Activated CD4-positive, alpha-beta memory T cell treated with anti-CD3 and anti-CD28 coated beads for 36 hours (primary cell): ENCODE measurements at places on chromosomes 16 and 17. TPM values are rescaled to one million over a fixed set of nuclear protein-coding genes. Genes with fewer than 3 reads are reported as not detected.

DNA sequence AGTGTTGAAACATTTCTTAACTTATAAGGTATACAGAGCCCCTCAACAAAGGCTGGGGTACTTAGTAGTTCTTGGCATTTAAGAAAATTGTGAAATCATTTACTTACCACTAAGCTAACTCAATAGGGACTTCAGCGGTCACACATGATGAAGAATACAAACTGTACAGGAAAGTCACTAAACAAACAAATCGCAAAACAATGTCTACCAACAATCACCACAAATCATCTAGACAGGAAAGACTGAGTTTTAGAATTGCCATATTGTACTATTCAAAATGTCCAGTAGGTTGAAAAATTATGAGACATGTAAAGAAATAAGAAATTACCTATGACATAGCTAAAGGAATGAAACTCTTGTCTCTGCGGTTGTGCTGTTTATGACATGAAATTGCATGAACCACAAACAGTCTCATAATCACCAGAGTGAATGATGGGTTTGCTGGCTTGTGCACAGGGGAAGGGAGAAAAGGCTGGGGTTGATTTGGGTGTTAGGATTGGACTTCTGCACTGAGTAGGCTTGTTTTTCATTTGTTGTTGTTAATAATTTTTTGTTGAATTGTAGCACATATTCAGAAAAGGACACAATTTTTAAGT, 441.1 kb upstream of the MON1B start:
- H3K27me3 ChIP-seq: no peaks in the 10 kb centered on the region
- no peak overlapping the region for H3K4me3 ChIP-seq
- no peaks in the 10 kb centered on the region for H3K36me3 ChIP-seq

DNA sequence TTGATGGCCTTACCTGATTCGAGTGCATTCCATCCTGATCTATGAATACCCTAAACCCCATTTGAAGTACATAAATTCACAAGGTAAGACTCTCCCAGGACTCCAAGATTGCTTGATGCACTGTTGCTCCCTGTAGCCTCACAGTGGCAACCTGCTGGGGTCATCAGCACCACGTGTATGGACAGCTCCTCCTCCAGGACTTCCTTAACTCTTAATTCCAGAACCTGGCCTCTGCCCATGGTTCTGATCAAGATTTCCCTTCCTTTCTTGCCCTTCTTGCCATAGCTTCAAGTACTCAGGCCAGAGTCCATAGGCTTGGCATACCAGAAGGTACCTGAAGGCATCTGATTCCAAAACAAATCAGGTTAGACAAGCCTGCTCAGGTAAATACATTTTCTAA, 34.0 kb upstream of the NLK start:
- DNase-seq: peak; percentile 13
- H3K4me1 ChIP-seq: no peaks in the 10 kb centered on the region
- H3K27ac ChIP-seq: no peak overlapping the region
- peaks cover 4% of the 10 kb centered on the region for H3K27me3 ChIP-seq
- no peaks in the 10 kb centered on the region for H3K36me3 ChIP-seq
- no peak overlapping the region for H3K4me3 ChIP-seq

DNA sequence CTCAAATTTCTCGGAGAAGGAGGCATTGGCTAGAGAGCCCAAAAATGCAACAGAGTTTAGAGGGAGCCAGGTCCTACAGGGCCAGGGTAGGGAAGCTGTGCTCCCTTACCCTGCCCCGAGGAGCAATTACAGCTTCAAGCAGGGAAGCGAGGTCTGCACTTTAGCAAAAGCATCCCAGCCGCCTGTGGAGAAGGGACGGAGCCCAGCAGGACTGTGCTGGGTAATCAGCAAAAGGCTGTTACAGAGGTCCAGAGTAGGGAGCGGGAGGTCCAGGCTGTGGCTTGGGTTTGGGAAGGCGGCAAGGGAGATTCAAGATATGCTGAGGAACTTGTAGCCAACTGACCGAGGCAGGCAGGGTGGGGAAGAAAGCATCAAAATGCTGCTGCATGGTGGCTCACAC, 162.6 kb downstream of the TMEM132E start:
- peaks cover 14% of the 10 kb centered on the region for H3K27me3 ChIP-seq
- no peak for DNase-seq
- H3K4me3 ChIP-seq: no peak overlapping the region
- no peaks in the 10 kb centered on the region for H3K4me1 ChIP-seq

GRCh38 chr17:59278406-59278805, 53.0 kb upstream of the YPEL2 start:
- H3K4me1 ChIP-seq: peaks cover 3% of the 10 kb centered on the region
- H3K4me3 ChIP-seq: no peak overlapping the region
- no peak for DNase-seq
- H3K27ac ChIP-seq: no peak overlapping the region
- H3K36me3 ChIP-seq: no peaks in the 10 kb centered on the region

DNA sequence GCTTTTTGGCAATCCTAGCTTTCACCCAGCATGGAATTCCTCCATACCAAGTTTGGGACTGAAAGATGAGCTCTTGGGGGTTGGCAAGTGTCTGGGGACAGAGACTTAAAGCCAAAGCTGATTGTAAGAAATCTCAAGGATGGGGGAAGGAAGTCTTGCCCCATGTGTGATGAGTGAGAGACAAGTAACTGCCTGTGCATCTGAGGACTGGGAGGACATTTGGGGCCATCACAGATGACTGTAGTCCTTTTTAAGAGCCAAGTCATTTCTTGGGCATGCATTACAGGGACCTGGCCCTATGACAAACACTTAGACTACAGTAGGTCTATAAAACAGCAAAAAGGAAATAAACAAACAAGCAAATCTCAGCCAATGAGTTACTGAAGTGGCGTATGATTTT, 36.3 kb upstream of the CCL2 start:
- H3K4me1 ChIP-seq: no peaks in the 10 kb centered on the region
- H3K27me3 ChIP-seq: peaks cover 59% of the 10 kb centered on the region
- no peak overlapping the region for H3K4me3 ChIP-seq
- H3K27ac ChIP-seq: no peak overlapping the region
- no peak for DNase-seq

GRCh38 chr16:23318639-23319038, 16.5 kb downstream of the SCNN1B start:
- H3K36me3 ChIP-seq: no peaks in the 10 kb centered on the region
- no peak overlapping the region for H3K4me3 ChIP-seq
- no peaks in the 10 kb centered on the region for H3K4me1 ChIP-seq
- no peak for DNase-seq
- H3K27me3 ChIP-seq: peaks cover 2% of the 10 kb centered on the region

DNA sequence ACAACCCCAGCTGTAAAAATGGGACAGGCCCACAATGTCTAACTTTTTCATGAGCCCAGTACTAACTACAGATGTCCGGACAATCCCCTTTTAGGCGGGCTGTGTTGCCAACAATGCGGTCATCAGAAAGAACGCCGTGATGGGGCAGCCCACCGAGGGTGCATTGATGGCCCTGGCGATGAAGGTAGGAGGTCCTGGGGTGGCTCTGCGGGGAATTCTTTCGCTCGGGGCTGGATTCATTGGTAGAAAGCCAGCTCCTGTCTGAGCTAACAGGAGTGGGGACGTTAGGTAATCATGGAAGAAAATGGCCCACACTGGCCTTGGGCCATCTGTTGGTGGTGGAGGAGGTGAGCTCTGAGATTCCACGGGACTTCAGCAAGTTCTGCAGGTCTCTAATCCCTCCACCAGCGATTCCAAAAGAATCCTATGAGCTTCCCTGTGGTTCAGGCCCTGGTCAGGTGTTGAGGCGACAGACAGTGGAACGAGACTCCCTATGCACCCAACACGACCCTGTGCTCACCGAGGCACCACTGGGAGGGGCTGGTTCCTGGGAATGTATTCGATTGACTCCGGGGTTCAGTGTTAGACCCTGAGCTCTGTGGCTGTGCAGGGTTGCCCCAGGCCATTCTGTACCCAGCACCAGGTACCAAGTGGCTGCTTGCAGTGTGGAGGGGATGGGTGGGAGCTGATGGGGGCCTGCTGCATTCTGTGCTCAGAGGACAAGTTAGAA, 61.9 kb downstream of the MEAK7 start:
- H3K4me3 ChIP-seq: no peak overlapping the region
- no peak overlapping the region for H3K27ac ChIP-seq
- no peaks in the 10 kb centered on the region for H3K4me1 ChIP-seq
- H3K27me3 ChIP-seq: peaks cover 15% of the 10 kb centered on the region
- DNase-seq: no peak
- H3K36me3 ChIP-seq: no peaks in the 10 kb centered on the region

- peaks cover 28% of the 10 kb centered on the region for H3K4me1 ChIP-seq
- no peak overlapping the region for H3K4me3 ChIP-seq
- H3K27ac ChIP-seq: no peak overlapping the region
- H3K36me3 ChIP-seq: no peaks in the 10 kb centered on the region
- H3K27me3 ChIP-seq: peaks cover 20% of the 10 kb centered on the region
Observed at GRCh38 chr17:37769050-37769449, 24.2 kb upstream of the HNF1B start.

GRCh38 chr17:76700270-76700616, 10.5 kb downstream of the MXRA7 start:
- H3K27me3 ChIP-seq: no peaks in the 10 kb centered on the region
- no peak for DNase-seq
- H3K4me1 ChIP-seq: peaks cover 7% of the 10 kb centered on the region

DNA sequence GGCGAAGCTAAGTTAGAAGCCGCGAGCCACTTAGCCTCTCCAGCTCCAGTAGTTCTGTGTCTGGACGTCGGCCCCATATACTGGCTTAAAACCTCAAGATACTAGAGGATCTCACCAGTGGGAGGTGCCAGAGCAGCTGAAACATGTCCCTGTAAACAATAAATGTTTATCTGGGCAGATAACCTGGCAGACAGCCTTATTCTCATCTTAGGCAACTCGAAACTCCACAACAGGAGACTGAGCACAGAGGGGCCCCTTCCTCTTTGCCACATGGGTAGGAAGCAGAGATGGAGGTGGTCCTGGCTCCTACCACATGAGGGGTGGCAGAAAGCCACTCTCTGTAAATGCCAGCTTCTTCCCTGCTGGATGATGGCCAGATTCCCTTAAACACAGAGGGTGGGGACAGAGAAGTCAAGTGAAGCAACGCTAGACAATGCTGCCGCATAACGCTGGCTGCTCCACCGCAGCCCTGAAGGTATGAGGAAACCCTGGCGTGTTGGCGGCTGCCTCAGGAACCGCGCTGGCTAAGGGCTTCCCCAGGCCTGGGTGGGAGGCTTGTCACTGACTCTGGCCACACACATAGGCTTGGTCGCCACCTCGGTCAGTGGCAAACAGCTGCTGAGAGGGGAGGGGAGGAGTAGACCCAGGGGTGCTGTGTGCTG, 67.9 kb downstream of the HIC1 start:
- H3K36me3 ChIP-seq: peaks cover 3% of the 10 kb centered on the region
- H3K4me1 ChIP-seq: peaks cover 15% of the 10 kb centered on the region
- H3K27ac ChIP-seq: no peak overlapping the region
- no peaks in the 10 kb centered on the region for H3K27me3 ChIP-seq

GRCh38 chr16:79713609-79714309, 113.2 kb upstream of the MAF start:
- H3K27ac ChIP-seq: peak overlapping the region; percentile 61
- H3K36me3 ChIP-seq: peaks cover 3% of the 10 kb centered on the region
- H3K4me1 ChIP-seq: peaks cover 25% of the 10 kb centered on the region
- peak; percentile 43 for DNase-seq
- peaks cover 4% of the 10 kb centered on the region for H3K27me3 ChIP-seq

DNA sequence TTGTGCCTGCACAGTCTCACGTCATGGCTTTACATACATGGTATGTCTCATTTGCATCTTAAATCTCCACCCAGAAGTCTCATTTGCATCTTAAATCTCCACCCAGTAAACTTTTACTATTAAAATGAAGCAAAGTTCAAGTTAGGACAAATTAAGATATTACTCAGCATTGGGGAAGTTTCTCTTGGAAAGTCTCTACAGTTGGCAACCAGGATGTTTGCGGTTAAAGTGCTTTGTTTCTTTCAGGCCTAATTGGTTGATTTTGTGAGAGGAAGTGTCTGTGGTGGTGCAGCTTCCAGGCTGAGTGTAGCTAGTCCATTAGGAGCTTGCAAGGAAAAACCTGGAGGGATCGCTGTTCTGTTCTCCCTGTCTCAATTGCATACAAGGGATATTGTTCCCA, 1373.3 kb upstream of the GOT2 start:
- no peaks in the 10 kb centered on the region for H3K4me1 ChIP-seq
- H3K36me3 ChIP-seq: no peaks in the 10 kb centered on the region
- H3K27me3 ChIP-seq: no peaks in the 10 kb centered on the region
- DNase-seq: no peak
- H3K4me3 ChIP-seq: no peak overlapping the region
- H3K27ac ChIP-seq: no peak overlapping the region

GRCh38 chr17:78242024-78242742, 10.8 kb downstream of the TMEM235 start:
- no peaks in the 10 kb centered on the region for H3K27me3 ChIP-seq
- no peaks in the 10 kb centered on the region for H3K4me1 ChIP-seq
- no peaks in the 10 kb centered on the region for H3K36me3 ChIP-seq
- no peak for DNase-seq
- no peak overlapping the region for H3K27ac ChIP-seq

DNA sequence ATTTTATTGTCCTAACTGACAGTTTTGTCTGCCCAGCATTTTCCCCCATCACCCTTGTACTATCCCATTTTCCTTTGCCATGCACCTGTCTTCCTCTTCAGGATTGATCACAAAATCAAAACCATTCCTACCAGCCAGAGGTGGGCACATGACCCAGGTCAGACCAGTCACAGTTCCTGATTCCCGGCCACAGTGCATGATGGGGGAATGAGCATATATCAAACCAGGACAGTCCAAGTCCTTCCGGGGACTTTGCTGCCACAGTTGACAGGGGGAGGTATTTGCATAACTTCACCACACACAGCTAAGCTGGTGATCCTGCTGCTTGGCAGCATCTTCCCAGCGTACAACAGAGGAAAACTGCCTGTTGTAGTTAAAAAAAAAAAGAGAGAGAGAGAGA, 493.9 kb downstream of the WWOX start:
- no peaks in the 10 kb centered on the region for H3K27me3 ChIP-seq
- H3K36me3 ChIP-seq: no peaks in the 10 kb centered on the region
- no peak for DNase-seq
- H3K4me3 ChIP-seq: no peak overlapping the region

- no peak overlapping the region for H3K4me3 ChIP-seq
- DNase-seq: no peak
- H3K4me1 ChIP-seq: peaks cover 14% of the 10 kb centered on the region
- H3K27ac ChIP-seq: no peak overlapping the region
- no peaks in the 10 kb centered on the region for H3K27me3 ChIP-seq
Observed at GRCh38 chr17:28170771-28171170, 128.3 kb downstream of the NLK start.

The CARD14 gene
- not detected for total RNA-seq

The HYDIN gene
- total RNA-seq: not detected

The NAGLU gene
- total RNA-seq: 12.2 TPM

The PTGES3L gene
- 0.64 TPM for total RNA-seq

The CCDC144A gene
- total RNA-seq: 5.4 TPM

The UNKL gene
- total RNA-seq: 33.4 TPM
